HCT116 (cell line): ENCODE measurements at places on chromosomes 2 and 18. TPM values are rescaled to one million over a fixed set of nuclear protein-coding genes. Genes with fewer than 3 reads are reported as not detected.

RASGRP3 gene
- total RNA-seq, result 0.59 TPM

STPG4 gene
- total RNA-seq, result 10.6 TPM

CD28 gene
- 0.37 TPM for total RNA-seq

DOK6 gene
- not detected for total RNA-seq

KCNK3 gene
- total RNA-seq, result 0.71 TPM

TRAPPC12 gene
- total RNA-seq, result 47.4 TPM

MEIS1 gene
- 0.32 TPM for total RNA-seq

FSHR gene
- total RNA-seq, result not detected

SMARCAL1 gene
- 18.0 TPM for total RNA-seq

GAL3ST2 gene
- 0.44 TPM for total RNA-seq

SERPINB4 gene
- total RNA-seq, result not detected

TSPYL6 gene
- total RNA-seq, result not detected

SERPINB11 gene
- total RNA-seq, result not detected

TMEM178A gene
- total RNA-seq, result 1.3 TPM

GCG gene
- not detected for total RNA-seq

M1AP gene
- total RNA-seq, result 28.2 TPM

PDCD1 gene
- 0.22 TPM for total RNA-seq

GPATCH11 gene
- 5.5 TPM for total RNA-seq

SERPINB13 gene
- total RNA-seq, result 0.07 TPM

ADGRF3 gene
- total RNA-seq, result not detected

DHRS9 gene
- 0.15 TPM for total RNA-seq

SCN1A gene
- total RNA-seq, result not detected

MGAT4A gene
- total RNA-seq, result 10.2 TPM

UGT1A3 gene
- not detected for total RNA-seq

OLA1 gene
- 219 TPM for total RNA-seq

MTCL1 gene
- 22.7 TPM for total RNA-seq

CXCR1 gene
- total RNA-seq, result not detected

TBR1 gene
- 0.17 TPM for total RNA-seq

GRB14 gene
- total RNA-seq, result 6.3 TPM

LINC00305 gene
- not detected for total RNA-seq

TACR1 gene
- total RNA-seq, result not detected

GALNT14 gene
- total RNA-seq, result 11.2 TPM

SEPTIN2 gene
- total RNA-seq, result 317 TPM

MROH2A gene
- total RNA-seq, result not detected
